ENCODE measurements at places on chromosomes 12 and 14.

GRCh38 chr12:16603260-16603915 is 2.6 kb downstream of the LMO3 start:
- no peak for DNase-seq

DNA sequence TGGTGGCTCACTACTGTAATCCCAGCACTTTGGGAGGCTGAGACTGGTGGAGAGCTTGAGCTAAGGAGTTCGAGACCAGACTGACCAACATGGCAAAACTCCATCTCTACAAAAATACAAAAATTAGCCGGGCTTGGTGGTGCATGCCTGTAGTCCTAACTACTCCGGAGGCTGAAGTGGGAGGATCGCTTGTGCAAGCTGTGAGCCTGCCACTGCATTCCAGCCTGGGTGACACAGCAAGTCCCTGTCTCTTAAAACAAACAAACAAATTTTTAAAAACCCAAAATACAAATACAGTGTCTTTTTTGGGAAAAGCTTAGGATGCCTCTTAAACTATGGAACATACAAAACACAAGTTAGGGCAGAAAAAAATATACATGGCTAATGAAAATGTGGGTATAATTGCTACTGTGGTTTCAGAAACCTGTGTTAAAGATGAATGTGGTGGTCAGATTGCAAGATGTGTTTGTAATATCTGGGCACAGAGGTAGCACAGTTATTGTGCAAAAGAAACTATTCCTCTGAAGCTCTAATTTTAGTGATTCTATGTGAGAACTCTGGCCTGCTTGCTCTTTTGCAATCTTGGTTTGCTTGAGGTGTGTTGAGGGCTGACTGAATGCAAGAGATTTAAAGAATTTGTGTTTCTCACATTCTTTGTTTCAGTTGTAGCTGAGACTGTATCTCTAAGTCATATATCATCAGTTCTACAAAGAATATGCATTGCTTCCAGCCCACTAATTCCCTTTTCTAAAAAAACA is 3.9 kb upstream of the HSPA2 start:
- no peak for DNase-seq

DNA sequence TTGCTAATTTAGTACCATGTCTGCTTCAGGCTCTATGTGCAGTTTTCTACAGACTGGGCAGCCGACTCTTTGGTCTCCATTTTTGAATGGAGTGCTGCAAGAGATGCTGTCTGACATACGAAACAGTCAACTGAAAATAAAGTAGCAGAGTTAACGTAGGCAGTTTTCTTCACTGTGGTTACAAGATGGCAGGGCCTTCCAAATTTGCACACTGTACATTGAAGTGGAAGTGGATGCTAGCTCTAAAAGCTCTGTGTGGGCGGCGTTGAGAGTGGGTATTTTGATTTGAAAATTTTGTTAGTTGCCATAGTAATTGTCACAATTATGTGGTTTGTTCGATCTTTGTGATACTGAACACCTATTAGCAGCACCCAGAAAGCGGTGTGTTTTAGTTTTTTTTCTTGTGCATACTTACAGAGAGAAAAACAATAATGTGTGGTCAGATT is 154.9 kb upstream of the ATP2B1 start:
- no peak for DNase-seq

GRCh38 chr12:71141378-71141926 is 16.3 kb downstream of the TSPAN8 start:
- DNase-seq = no peak

GRCh38 chr12:112309797-112310196 is 72.4 kb downstream of the HECTD4 start:
- no peak for DNase-seq

- DNase-seq = no peak
Observed at GRCh38 chr12:129949651-129950050, 45.8 kb upstream of the TMEM132D start.

DNA sequence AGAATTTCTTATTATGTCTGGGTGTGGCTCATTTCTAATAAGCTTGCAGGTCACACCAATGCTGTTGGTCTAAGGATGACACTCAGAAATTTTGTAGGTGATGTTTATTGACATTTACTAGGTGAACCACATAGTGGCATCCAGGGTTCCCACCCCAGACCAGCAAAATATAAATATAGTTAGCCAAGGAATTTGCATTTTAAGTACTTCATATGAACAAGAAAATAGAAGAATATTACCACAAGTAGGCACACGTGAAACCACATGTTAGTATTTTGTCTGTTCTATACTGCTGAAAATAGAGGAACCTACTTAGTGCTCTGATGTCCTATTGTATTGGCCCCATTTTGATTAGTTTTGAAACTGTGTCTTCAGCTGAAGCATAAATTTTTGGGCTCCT is 71.1 kb downstream of the USP15 start:
- DNase-seq = no peak

- DNase-seq = no peak
Observed at GRCh38 chr12:14403293-14403692, 37.8 kb downstream of the ATF7IP start.

- no peak for DNase-seq
Observed at GRCh38 chr14:50007123-50007903, 109.1 kb downstream of the VCPKMT start.

GRCh38 chr12:44874981-44875416 is 1.1 kb downstream of the NELL2 start:
- DNase-seq = no peak

DNA sequence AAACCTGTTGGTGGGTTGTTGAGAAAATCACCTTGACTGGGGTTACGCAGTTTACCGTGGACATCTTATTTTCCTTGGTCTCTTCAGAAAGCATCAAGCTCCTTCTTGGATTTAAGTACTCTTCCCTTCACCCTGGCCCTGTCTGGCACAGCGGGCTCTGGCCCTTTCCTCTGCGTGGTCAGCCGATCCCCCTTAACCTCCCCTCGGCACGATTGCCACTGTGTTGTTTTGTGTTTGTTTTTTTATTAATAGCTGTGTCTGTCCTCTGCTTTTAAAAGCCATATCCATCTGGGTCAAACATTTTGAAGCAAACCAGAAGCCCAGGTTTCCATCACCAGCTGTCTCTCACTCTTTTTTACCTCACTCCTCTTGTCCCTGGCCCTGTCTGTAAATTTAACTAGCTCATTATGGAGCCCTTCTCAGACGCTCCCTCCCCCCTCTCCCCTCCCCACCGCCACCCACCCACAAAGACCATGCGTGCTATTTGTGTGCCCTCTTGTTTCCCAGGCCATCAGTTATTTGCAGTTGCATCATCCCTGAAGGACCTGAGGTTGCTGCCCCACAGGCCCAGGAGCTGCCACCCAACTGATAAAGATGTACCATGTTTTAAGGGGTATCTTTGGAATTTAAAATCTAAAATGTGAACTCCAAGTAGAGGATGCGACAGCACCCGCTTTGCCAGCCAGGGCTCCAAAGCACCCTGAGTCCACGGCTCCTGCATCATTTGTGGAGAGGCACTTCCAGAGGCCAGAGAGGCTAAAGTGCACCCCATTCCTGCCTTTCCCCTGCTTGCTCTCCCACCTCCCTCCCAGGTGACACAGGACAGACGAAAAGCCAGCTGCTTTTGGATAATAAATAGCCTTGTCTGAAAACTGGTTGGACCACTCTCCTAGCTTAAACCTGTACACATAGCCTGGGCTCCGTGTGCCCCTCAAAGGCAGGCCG is 3.9 kb downstream of the BCL11B start:
- DNase-seq = no peak

All from fibroblast of the conjunctiva (primary cell).